ENCODE measurements at places on chromosomes 11 and 22.

- no peak for DNase-seq
Observed at GRCh38 chr11:28514391-28514790, 406.2 kb downstream of the METTL15 start.

DNA sequence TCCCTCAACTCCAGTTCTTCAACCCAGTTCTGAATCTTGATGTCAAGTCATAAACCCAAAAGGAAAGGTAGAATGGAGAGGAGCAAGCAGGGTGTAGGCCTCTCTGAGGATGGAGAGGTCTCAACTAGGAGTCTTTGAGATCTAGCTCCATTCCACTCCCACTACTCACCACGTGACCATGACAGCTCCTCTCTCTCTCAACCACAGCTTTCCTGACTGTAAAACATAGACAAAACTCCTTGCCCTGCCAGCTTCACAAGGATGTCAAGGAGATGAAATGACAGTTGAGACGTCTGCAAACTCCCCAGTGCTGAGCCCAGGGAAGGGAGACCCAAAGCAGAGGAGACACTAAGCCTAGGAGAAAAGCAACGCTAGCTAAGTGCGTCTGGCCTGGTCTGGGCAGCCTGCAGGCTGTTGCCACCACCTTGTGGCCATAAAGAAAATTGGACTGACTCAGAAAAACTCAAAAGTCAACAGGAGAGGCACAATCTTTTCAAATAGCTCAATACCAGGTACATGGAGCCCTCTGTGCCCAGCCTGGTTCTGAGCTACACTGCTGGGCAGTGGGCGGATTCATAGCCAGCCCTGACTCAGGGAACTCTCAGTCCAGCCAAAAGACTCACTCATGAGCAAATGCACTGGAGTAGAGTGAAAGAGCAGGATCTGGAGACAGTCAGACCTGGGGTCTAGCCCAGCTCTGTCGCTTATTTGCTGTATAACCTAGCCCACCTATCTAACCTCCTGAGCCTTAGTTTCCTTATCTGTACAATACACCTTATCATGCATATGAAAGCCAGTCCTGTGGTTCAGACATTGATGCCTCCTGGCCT is 3.4 kb downstream of the CLPB start:
- DNase-seq, result peak; percentile 54

DNA sequence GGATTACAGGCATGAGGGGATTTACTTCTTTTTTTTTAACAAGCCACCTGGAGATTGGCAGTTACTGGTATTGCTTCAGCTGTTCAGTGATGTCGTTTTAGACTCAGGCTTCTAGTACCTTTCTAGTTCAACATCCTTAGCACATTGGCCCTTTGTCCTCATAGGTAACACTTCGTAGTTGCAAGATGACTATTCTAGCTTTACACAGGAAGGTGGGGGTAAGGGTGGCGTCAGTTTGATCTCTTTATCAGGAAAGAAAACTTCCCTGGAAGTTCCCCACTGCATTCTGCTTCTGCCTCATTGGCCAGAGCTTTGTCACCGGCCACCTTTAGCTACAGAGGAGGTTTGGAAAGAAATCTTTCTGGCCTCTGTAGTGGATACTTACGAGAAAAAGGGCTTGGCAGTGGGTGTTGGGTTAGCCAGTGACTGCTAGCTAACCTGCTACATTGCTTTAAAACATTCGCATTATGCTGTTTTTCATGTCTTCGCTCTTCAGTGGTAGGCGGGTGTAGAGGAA is 40.7 kb downstream of the SFI1 start:
- no peak for DNase-seq

GRCh38 chr22:29268511-29269229 is 602 bp downstream of the EWSR1 start:
- no peak for DNase-seq

- no peak for DNase-seq
Observed at GRCh38 chr11:35305670-35306382, 113.5 kb downstream of the SLC1A2 start.

DNA sequence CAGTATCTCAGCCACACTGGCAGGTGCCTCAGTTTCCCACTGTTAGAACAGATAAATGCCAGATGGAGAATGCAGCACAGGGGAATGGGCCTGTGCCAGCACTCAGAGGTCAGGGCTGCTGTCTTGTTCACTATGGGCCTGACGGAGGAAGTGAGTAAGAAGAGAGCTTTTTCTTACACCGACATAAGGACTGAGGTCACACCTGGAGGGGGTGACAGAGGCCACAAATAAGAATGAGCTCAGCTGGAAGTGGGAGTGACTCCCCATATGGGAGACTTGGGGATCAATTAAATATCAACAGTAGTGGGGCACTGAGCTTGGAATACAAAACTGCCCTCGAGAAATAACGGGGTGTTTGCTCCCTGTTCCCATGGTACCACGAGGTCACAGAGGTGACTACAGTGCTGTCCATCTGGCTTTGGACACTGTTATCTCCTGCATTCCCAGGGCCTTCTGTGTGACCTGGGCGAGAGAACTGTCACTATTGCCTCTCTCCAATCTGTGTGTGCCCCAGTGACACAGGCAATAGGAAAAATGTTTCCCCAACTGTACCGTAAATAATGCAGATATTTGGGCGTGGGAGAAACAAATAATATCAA is 94.1 kb upstream of the NNMT start:
- no peak for DNase-seq

GRCh38 chr22:34414467-34415440 is 494.5 kb upstream of the LARGE1 start:
- peak; percentile 85 for DNase-seq

- no peak for DNase-seq
Observed at GRCh38 chr11:115146425-115146824, 357.8 kb downstream of the CADM1 start.

GRCh38 chr11:80995523-80995922 is 1554.7 kb upstream of the TENM4 start:
- DNase-seq, result no peak

- DNase-seq, result no peak
Observed at GRCh38 chr11:36619502-36619901, 21.5 kb upstream of the RAG2 start.
